NCI-H460 (cell line): ENCODE measurements at places on chromosomes 4 and X.

DNA sequence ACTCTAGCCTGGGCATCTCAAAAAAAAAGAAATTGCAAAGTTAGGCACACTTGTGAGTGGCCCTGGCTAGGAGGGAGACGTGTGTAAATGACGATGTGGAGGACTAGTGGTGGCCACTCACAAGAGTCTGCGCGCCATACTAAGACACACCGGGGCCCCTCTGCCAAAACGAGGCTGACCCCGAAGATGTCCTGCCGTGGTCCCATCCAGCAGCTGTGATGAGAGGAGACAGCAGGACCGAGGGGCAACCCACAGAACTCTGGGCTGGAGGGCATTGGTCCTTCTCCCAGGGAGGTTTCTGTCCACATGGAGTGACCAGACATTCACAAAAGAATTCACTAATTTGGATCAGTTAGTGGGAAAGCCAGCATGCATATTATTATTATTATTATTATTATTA, 47.4 kb downstream of the NOP14 start:
- no peak for DNase-seq

- no peak for DNase-seq
Observed at GRCh38 chr4:153166716-153167501, 37.3 kb upstream of the TRIM2 start.

DNA sequence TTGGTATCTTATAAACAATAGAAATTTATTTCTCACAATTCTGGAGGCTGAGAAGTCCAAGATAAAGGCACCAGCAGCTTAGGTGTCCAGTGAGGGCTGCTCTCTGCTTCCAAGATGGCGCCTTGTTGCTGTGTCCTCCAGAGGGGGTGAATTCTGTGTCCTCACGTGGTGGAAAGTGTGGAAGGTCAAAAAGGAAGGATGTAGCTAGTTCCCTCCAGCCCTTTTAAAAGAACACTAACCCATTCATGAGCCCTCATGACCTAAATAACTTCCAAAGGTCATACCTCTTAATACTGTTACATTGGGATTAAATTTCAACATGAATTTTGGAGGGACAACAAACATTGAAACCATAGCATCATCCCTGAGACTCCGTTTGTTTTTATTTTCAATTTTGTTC, 48.8 kb downstream of the ZNF81 start:
- DNase-seq, result no peak

DNA sequence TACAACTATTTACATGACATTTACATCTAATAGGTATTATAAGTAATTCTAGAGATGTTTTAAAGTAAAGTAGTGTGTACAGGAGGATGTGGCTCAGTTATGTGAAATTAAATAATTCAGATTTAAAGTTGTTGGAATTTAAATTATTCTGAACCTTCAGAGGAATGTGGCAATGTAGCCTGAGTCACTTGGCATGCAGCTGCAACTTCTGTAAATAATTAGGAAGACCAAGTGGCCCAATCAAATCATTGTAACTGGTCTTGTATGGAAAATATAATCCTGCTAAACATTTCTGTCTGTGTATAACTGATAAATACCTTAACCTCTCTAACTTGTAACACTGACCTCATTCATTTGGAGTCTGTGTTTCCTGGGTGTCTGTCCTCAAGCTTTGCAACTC, 828.9 kb downstream of the GLUD2 start:
- DNase-seq, result peak; percentile 23

DNA sequence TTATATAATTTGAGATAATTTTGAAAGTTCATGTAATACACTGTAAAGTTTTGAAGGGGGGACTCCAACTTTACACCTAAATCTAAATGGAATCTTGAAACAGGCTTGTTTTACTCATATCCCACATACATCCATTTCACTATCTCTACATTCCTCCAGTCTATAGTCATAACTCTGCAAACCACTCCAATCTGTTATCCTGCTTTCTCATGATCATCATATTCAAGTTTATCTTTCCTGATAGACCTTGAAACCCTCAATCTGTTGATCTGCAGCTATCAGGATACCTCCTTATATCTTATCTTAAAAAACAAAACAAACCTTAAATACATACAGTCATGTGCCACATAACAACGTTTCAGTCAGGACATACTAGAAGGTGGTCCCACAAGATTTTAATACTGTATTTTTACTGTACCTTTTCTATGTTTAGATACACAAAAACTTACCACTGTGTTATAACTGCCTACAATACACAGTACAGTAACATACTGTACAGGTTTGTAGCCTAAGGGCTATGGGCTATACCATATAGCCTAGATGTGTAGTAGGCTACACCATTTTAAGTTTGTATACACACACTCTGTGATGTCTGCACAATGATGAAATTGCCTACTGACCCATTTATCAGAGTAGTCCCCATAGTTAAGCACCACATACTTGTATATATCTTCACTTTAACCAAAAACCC, 14.0 kb downstream of the CHIC2 start:
- no peak for DNase-seq

- DNase-seq, result no peak
Observed at GRCh38 chrX:133473451-133473850, 58.2 kb upstream of the GPC4 start.

DNA sequence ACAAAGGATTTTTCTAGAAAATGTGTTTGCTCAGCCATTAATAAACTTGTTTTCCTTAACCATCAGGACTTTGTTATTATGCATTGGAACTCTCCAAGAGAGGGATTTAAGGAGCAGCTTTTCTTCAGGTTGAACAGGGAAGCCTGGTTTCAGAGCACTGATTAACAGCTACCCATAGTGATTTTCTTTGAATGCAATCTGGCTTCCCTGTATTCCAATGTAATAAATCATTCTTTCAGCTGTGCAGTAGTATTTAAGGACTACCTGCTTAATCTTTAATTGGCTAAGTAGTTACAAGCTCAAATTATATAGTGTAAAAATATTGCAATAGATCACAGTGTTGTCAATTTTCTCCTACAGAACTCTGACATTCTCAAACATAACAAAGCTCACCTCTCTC, 77.5 kb downstream of the TMEM156 start:
- DNase-seq, result no peak

GRCh38 chrX:45479835-45480422, 279.3 kb upstream of the DIPK2B start:
- peak; percentile 89 for DNase-seq

- no peak for DNase-seq
Observed at GRCh38 chr4:23788460-23788859, 101.4 kb downstream of the PPARGC1A start.

GRCh38 chrX:80602036-80602860, 182.0 kb downstream of the TENT5D start:
- no peak for DNase-seq

- DNase-seq, result no peak
Observed at GRCh38 chr4:62324215-62324614, 1124.1 kb downstream of the ADGRL3 start.

GRCh38 chr4:856225-856901, 30.4 kb upstream of the CPLX1 start:
- DNase-seq, result no peak

- DNase-seq, result no peak
Observed at GRCh38 chrX:28581522-28581921, 5.7 kb upstream of the IL1RAPL1 start.

GRCh38 chr4:13244444-13244843, 239.7 kb downstream of the RAB28 start:
- no peak for DNase-seq

DNA sequence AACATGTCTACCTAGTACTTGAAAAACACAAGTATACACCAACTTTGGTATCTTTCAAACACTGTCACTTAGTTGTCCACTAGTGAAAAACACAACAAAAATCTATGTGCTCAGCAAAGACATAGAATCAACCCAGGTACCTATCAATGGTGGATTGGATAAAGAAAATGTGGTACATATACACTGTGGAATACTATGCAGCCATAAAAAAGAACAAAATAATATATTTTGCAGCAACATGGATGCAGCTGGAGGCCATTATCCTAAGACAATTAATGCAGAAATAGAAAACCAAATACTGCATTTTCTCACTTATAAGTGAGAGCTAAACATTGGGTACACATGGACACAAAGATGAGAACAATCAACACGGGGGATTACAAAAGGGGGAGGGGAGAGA, 148.7 kb downstream of the ENOX2 start:
- DNase-seq, result no peak

- DNase-seq, result no peak
Observed at GRCh38 chr4:110737931-110738330, 115.1 kb upstream of the PITX2 start.

GRCh38 chr4:5800496-5800895, 89.5 kb downstream of the EVC start:
- no peak for DNase-seq

DNA sequence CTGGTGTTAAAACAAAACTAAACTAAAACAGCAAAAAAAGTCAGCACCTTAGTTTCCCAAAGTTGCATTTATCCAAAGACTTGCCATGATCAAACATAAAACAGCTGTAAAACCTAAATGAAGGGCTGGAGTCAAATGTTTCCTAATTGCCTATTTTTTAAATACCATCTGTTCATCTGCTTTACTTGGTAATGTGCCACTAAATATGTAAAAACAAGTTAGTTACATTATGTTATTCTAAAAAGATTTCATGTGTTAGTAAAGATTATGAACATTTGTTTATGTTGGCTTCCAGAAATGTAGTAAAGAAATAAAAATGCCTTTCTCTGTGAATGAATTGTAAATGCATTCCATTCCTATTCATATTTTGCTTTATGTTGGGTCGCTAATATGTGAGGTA, 977.8 kb downstream of the FSTL5 start:
- no peak for DNase-seq

DNA sequence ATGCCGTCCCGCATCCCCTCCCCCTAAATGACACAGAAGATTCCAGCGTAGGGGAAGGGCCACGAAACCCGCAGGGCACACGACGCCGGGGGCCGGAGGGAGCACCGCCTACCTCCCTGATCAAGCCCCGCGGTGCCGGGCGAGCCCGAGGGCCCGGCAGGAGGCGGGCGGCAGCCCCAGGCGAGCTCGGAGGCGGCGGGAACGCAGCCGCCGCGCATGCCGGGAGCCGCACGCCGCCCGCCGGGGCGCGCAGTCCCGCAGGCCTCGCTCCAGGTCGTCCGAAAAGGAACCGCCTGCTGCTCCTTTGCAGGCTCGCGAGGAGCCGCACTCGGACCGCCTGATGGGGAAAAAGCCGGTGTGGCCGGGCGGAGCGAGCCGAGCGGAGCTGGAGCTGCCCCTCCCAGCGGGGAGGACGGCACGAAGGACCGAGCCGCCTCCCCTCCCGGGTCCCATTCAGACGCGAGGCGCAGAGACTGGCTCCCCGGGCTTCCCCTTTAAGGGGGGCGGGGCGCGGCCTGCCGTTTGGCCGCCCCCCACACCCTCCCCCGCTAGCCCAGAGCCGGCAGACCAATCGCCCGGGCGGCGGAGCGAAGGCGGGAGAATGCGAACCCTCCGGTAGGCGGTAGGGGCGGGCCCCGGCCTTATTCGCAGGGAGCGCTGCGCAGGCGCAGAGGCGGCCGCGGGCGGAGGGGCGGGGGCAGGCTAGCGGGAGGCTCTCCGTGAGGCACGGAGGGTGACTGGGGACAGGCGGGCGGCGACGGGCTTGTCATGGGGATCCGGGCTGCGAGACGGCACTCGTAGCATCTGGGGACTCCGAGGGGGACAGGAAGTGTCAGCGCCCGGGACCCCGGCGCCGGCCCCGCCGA, 561 bp upstream of the ING2 start:
- peak; percentile 94 for DNase-seq

- no peak for DNase-seq
Observed at GRCh38 chrX:21838937-21839333, 482 bp upstream of the MBTPS2 start.

GRCh38 chr4:26321373-26322221, 783 bp downstream of the RBPJ start:
- DNase-seq, result no peak

DNA sequence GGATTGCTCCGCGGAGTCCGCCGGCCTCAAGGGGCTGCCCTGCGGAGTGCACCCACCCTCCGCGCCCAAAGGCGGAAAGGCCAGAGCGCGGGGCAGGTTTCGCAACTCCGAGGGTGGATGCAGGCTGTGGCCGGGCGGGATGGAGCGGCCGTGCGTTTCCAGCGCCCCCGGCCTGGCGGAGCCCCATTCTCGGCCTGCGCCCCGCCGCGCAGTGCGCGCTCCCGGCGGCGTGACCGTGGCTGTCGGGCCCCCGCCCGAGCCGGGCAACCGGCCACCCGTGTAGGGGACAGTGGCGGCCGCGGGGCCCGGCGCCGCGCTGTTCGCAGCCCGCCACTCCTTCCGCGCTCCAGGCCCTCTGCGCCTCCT, 331 bp downstream of the SETD7 start:
- DNase-seq, result peak; percentile 16

- DNase-seq, result no peak
Observed at GRCh38 chr4:104743215-104743653, 248.5 kb upstream of the CXXC4 start.

- DNase-seq, result no peak
Observed at GRCh38 chr4:15110120-15110571, 107.9 kb downstream of the CPEB2 start.

GRCh38 chr4:45661893-45662292, 462.0 kb downstream of the GABRG1 start:
- DNase-seq, result no peak

DNA sequence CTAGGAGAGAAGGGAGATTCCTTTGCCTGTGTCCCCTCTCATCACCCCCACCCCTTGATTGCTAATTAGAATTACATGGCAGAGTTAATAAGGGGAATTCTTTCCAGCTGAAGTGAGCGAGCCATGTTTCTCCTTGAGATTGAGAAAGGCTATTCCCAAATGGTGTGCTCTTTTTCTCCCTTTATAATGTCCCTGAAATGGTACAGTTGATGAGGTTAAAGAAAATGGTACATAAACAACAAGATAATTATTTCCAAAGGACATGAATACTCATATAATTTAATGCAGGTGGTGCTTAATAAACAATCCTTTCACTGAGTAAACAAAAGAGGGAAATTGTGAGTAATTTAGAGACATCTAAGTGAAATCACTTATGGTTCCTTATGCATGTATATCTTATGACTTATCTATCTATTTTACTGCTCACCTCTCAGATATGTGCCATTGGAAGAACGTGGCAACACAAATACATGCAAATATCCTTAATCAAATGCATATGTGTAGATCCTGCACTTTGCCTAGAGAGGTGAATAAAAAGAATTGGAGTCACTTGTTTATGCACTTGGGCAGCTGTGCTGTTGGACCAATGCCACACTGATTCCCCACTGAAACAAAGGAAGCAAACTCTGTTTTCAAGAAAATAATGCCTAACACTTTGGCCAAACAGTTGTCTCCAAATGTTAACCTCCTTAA, 106.6 kb upstream of the WDR44 start:
- DNase-seq, result no peak

GRCh38 chrX:44152852-44153251, 179.7 kb upstream of the NDP start:
- DNase-seq, result no peak
